ENCODE measurements at places on chromosomes 7 and 10. TPM values are rescaled to one million over a fixed set of nuclear protein-coding genes. Genes with fewer than 3 reads are reported as not detected.

- no peaks in the 10 kb centered on the region for H3K4me1 ChIP-seq
- peaks cover 6% of the 10 kb centered on the region for H3K27me3 ChIP-seq
- H3K4me3 ChIP-seq, result no peak overlapping the region
- DNase-seq, result no peak
- no peak overlapping the region for H3K27ac ChIP-seq
Measured at GRCh38 chr10:27344568-27345454, 104.2 kb upstream of the ACBD5 start.

GRCh38 chr7:42932811-42933591 lies 825 bp downstream of the MRPL32 start:
- peak; percentile 26 for DNase-seq
- peak overlapping the region; percentile 34 for H3K4me3 ChIP-seq
- H3K36me3 ChIP-seq, result no peaks in the 10 kb centered on the region

DNA sequence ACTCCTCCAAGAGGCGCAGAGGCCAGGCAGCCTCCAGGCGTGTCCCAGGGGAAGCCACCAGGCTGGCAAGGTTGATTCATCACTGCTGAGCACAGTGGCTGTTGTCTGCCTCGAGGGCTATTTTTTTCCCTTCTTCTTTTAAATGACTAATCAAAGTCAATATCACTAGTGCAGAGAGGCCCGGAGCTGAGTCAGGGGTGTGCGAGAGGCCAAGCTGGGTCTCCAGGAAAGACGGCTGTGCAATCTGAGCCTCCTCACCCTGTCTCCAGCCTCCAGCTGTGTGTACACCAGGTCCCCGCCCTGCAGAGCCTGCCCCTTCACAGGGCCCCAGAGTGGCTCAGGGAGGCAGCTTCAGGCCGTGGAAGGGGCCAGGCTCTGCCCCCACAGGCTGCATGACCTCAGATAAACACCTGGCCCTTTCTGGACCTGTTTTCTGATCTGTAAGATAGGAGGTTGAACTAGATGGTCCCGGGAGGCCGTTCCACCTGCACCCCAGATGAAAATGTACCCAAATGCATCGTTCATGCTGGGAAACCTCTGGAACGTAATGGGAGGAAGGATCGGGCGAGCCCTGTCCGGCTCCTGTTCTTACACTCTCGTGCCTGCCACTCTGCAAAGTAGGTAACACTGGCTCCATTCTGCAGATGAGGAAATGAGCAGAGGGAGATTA lies 3.7 kb downstream of the STX1A start:
- peaks cover 16% of the 10 kb centered on the region for H3K4me1 ChIP-seq
- no peak overlapping the region for H3K27ac ChIP-seq
- no peaks in the 10 kb centered on the region for H3K36me3 ChIP-seq
- peak; percentile 83 for DNase-seq
- no peak overlapping the region for H3K4me3 ChIP-seq

- no peaks in the 10 kb centered on the region for H3K4me1 ChIP-seq
- H3K4me3 ChIP-seq, result peak overlapping the region; percentile 0
- DNase-seq, result peak; percentile 43
- H3K36me3 ChIP-seq, result no peaks in the 10 kb centered on the region
Measured at GRCh38 chr10:17836942-17837341, 27.8 kb downstream of the MRC1 start.

DNA sequence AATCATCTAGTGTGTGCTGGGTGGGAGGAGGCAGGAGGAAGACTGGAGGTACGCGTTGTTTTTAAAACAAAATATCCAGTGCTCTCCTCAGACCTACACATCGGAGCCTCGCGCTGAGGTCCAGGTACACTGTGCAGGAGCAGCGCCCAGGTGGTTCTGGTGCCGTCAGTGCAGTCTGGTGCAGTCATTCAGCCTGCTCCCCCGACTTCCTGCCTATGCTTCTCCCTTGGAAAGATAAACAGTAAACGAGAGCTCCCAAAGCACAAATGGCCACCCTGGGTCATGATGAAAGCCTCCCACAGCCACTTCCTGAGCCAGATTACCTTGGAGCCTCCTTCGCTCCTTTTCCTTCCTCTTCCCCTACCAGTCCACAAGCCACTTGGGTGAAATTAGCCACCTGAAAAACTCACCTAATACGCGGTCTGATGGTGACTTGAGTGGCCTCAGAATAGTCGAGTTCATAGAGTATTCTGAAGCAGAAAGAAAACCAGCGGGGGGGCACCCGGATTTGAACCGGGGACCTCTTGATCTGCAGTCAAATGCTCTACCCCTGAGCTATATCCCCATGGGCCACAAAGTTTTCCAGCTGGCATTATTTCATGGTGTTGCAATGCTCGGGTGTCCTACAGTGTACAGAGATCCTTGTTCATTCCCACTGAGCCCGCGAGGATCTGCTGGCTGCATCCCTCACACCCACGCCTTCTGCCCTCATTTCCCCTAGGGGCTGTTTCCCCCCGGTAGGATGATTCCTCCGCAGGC lies 82.5 kb downstream of the ZNF467 start:
- DNase-seq, result peak; percentile 44
- H3K4me1 ChIP-seq, result peaks cover under 1% of the 10 kb centered on the region
- H3K27ac ChIP-seq, result no peak overlapping the region
- H3K4me3 ChIP-seq, result no peak overlapping the region
- peaks cover 25% of the 10 kb centered on the region for H3K27me3 ChIP-seq

GRCh38 chr7:20514364-20514763 lies 101.1 kb upstream of the ABCB5 start:
- no peaks in the 10 kb centered on the region for H3K4me1 ChIP-seq
- H3K4me3 ChIP-seq, result no peak overlapping the region
- no peaks in the 10 kb centered on the region for H3K36me3 ChIP-seq
- peak; percentile 64 for DNase-seq

GRCh38 chr7:36151921-36152755 lies 916 bp upstream of the EEPD1 start:
- no peak overlapping the region for H3K4me3 ChIP-seq
- no peaks in the 10 kb centered on the region for H3K36me3 ChIP-seq

GRCh38 chr7:19117870-19118608 lies 603 bp upstream of the TWIST1 start:
- peaks cover 11% of the 10 kb centered on the region for H3K4me1 ChIP-seq
- DNase-seq, result peak; percentile 20
- H3K4me3 ChIP-seq, result peak overlapping the region; percentile 56
- H3K27me3 ChIP-seq, result peaks cover 50% of the 10 kb centered on the region
- H3K27ac ChIP-seq, result no peak overlapping the region

DNA sequence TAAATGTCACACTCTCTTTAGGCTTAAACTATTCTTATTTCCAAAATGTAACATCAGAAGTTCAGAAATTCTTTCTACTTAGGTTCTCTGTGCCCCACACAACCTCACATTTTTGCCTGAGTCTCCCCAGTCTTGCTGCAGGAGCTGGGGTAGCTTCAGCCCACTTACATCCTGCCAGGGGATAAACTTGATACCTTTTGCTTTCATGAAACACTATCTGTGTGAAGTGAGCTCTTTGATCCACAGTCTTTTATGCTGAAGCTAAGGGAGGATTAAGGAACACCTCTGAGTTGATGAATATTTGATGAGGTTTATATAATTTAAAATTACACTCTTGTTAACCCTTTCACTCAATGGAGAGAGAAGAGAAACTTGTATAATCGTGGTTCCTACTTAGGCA lies 341.0 kb downstream of the AUTS2 start:
- no peaks in the 10 kb centered on the region for H3K36me3 ChIP-seq
- no peak overlapping the region for H3K27ac ChIP-seq
- H3K4me1 ChIP-seq, result no peaks in the 10 kb centered on the region
- H3K4me3 ChIP-seq, result no peak overlapping the region
- no peak for DNase-seq

GRCh38 chr10:33965795-33966581 lies 631.5 kb upstream of the NRP1 start:
- no peak for DNase-seq
- no peaks in the 10 kb centered on the region for H3K4me1 ChIP-seq
- H3K27ac ChIP-seq, result no peak overlapping the region

GRCh38 chr7:92875173-92875572 lies 38.8 kb upstream of the CDK6 start:
- no peak for DNase-seq
- H3K36me3 ChIP-seq, result no peaks in the 10 kb centered on the region
- no peaks in the 10 kb centered on the region for H3K4me1 ChIP-seq

DNA sequence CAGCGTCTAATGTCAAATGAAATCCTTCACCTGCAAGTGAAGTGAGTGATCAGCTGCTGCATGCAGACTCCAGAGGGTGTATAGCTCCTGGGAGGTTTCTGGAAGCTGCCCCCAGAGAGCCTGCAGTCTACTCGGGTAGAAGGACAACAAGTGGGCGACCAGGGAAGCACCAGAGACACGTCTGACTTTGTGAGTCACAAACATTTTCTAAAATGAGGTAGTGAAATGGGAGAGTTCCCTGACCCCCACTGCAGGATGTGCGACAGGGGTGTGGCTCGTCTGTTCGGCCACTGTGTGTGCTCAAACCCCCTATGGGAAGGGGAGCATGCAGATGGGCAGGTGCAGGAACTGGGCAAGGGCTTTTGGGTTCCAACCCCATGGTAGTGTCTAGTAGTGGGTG lies 177.1 kb upstream of the PRKCQ start:
- no peak for DNase-seq
- no peaks in the 10 kb centered on the region for H3K4me1 ChIP-seq
- H3K27ac ChIP-seq, result no peak overlapping the region

DNA sequence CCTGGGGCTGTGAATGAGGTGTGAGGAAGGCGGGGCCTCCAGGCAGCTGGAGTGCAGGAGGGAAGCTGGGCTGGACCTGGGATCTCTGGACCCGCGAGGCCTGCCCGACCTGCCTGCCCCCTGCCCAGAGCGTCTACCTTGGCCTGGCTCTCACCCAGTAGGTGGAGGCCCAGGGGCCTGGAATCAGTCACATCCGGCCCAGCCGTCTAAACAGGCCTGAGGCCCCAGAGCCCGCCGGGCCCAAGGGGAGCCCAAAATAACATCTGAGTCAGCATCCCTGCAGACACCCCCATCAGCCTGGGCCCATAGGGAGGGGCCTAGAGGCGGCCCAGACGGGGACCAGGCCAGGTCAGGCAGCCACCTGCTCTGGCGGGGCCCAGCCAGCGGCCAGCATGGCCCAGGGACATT lies 15.1 kb upstream of the ELN start:
- no peaks in the 10 kb centered on the region for H3K4me1 ChIP-seq
- no peak overlapping the region for H3K27ac ChIP-seq
- no peaks in the 10 kb centered on the region for H3K36me3 ChIP-seq
- no peak overlapping the region for H3K4me3 ChIP-seq
- no peak for DNase-seq
- H3K27me3 ChIP-seq, result no peaks in the 10 kb centered on the region

DNA sequence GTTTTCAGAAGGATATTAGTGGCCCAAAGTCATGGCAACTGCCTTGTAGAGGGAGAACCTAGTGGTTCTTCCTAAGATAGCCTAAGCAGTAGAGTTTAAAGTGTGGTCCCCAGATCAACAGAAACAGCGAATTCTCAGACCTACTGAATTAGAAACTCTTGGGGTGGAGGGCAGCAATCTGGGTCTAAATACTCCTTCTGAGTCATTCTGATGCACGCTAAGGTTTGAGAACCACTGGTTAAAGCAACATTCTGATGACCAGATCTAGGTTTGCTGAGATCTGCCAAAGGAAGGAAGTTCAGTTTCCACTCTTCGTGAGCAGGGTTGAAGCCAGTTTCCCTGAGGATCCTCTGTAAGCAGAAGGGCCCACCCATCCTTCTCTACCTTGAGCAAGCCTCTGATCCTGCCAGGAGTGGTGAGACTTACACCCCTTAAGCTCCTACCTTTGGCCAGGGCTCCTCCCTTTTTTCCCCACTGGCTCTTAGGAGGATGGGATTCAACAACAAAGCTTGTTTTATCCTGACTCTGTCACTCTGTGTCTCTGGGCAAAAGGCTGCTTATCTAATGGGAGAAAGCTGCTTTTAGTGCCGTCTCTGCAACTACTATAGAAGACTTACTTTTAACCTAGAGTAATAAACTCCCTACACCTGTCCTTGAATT lies 26.8 kb upstream of the TRUB1 start:
- peak overlapping the region; percentile 16 for H3K27ac ChIP-seq
- H3K4me3 ChIP-seq, result no peak overlapping the region
- H3K36me3 ChIP-seq, result no peaks in the 10 kb centered on the region
- H3K4me1 ChIP-seq, result peaks cover 13% of the 10 kb centered on the region

DNA sequence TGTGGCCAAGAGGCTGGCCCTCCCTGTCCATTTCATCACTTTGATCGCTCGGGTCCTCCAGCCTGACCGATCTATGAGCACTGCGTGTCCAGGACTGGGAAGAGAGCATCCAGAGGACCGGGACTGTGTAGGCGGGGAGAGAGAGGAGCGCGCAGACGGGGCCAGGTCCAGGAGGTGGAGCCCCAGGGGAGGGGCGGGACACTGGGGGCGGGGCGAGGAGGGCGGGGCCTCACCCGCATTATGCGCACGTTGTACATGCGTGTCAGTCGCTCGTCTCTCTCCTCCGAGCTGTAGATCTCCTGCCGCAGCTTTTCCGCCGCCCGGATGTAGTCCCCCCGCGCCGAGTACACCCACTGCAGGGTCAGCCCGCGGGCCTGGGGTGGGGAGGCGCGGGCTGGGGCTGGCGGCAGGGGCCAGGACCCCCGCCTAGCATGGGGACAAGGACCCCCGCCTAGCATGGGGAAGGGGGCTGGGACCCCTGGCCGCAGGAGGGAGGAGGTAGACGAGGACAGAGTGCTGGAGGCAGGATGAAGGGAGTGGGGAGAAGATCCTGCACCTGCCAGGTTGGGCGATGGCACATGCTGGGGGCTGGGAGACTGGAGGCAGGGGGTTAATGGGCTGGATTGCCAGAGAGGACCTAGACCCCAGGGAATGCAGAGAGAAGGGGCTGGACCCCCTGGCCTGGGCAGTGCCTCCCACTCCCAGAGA lies 14.3 kb downstream of the MOSPD3 start:
- peak overlapping the region; percentile 44 for H3K27ac ChIP-seq
- peak; percentile 89 for DNase-seq
- peaks cover 4% of the 10 kb centered on the region for H3K4me1 ChIP-seq

- H3K27ac ChIP-seq, result no peak overlapping the region
- DNase-seq, result no peak
- H3K36me3 ChIP-seq, result no peaks in the 10 kb centered on the region
- no peaks in the 10 kb centered on the region for H3K27me3 ChIP-seq
- H3K4me1 ChIP-seq, result no peaks in the 10 kb centered on the region
Measured at GRCh38 chr7:100943693-100944092, 5.6 kb upstream of the MUC3A start.

GRCh38 chr10:102850025-102850518 lies 4.0 kb upstream of the BORCS7 start:
- H3K27me3 ChIP-seq, result no peaks in the 10 kb centered on the region
- H3K27ac ChIP-seq, result no peak overlapping the region
- DNase-seq, result peak; percentile 40
- peaks cover 8% of the 10 kb centered on the region for H3K4me1 ChIP-seq
- no peaks in the 10 kb centered on the region for H3K36me3 ChIP-seq

DNA sequence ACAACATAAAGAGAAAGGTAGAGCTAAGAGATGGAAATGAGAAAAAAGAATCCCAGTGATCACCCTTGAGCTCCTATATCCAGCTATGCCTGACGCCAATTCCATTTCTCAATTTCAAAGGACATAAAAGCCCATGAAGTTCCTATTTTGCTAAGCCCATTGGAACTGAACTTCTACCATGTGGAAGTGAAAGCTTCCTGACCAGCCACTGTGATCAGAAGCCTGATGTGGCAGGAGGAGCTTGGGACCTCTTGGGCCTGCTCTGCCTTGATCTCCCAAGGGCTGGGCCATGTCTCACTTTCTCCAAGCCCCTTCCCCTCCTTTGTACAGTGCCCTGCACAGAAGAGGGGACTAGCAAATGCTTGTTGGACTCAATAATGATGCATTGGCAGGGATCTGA lies 52.7 kb downstream of the PRLHR start:
- H3K36me3 ChIP-seq, result no peaks in the 10 kb centered on the region
- no peak overlapping the region for H3K4me3 ChIP-seq
- DNase-seq, result no peak

VIPR2 gene
- 3.8 TPM for total RNA-seq

IMPDH1 gene
- 32.5 TPM for total RNA-seq

SLC16A12 gene
- total RNA-seq, result 0.50 TPM

CYP3A4 gene
- total RNA-seq, result 0.14 TPM

HOXA4 gene
- total RNA-seq, result 3.5 TPM

GHRHR gene
- total RNA-seq, result 0.33 TPM

RAB19 gene
- total RNA-seq, result 0.44 TPM

DNAJB9 gene
- 157 TPM for total RNA-seq

ZNF467 gene
- 8.6 TPM for total RNA-seq
